ENCODE measurements at places on chromosomes 6 and 20.

DNA sequence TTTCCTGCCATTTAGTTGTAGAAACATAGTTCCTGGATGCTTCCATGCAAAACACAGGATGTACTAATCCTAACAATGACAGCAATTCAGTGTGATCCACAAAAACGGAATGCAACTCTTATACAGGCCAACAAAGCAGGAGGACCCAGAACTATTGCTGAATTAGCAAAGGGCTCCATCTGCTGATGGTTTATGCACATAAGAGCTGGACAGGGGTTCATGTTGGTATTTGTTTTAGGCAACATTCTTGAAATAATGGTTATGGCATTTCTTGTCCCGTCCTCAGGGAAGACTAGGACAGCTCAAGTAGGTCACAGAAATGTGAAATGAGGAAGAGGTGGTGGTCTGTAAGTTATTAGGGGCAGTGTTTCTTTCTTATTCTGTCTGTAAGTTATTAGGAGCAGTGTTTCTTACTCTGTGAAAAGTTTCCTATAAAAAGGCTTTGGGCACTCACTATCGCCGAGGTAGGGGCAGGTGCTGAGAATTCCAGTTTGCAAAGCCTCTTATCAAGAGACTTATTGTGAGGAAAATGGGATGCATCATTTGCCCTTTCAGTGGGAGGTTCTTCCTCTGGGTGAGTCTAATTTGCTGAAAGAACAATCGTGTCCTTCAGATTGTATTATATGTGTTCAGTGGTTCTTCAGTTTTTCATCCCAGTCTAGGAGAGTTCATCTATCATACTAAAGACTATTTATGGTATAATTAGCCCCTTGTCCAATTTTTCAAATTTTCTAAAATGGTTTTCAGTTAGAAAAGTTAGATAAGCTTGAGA lies 171.1 kb downstream of the MCHR2 start:
- peak; percentile 57 for DNase-seq

DNA sequence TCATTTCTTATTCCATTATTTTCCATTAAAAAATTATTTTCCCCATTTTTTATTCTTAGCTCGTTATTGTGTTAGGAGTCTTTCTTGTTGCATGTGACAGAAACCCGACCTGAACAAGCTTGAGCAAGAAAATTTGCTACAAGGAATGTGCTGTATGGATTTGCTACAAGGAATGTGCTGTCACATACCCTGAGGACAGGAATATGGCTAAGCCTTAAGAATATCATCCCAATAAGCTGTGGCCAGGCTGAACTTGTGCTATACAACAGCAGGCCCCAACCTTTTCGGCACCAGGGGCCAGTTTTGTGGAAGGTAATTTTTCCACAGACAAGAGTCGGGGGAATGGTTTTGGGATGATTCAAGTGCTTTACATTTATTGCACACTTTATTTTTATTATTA lies 114.0 kb downstream of the TRMT11 start:
- DNase-seq: peak; percentile 42

DNA sequence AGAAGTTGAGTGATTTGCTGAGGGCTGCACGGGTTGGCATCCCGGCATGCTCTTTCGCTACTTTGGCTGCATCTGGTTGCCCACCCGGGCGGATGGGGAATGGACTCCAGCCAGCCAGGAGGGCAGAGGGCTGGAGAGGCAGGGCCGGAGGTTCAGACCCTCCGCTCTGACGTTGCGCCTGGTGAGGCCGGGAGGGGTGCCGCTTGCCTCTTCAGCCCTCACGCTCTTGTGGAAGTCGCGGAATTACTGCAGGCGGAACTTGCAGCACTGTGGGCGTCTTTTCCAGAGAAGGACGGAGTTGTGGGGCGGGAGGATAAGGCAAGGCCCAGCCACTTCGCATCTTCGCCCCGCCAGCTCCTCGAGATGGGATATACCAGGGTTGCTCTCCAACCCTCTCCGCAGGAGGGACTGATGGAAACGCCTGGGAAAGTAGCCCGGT lies 656 bp downstream of the RTEL1 start:
- DNase-seq: no peak

DNA sequence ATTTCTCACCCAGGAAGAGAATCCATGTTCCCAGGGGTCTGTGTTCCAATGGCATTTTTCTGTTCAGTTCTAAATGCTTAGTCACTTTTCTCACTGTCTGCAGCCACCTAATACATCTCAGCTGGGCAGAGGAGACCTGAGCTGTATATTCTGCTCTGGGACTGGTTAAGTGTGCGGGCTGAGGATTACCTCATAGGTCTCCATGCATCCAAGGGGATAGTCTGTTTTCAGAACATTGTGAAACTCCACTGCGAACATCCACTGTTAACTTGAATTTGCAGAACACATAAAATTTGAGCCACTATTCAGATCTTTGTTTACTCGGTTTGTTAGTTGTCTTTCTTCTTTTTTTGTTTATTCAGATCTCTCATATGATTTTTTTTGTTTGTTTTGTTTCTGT lies 947.1 kb downstream of the TFAP2A start:
- DNase-seq: peak; percentile 21

DNA sequence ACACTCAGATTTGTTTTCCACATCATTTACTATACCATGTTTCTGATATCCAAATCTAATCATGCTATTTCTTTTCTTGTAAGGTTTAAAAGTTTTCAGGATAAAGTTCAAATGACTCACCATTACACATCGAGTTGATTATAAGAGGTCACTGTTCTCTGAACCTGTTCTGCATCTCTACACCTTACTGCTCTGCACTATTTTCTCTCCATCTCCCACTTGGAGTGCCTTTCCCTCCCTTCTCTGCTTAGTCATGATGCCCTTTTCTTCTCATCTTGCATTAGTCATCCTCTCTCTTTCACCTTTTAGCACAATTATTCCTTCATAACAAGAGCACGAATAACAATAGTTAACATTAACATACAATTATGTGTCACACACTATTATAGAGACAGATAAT lies 37.5 kb upstream of the FUT9 start:
- no peak for DNase-seq

GRCh38 chr6:124356811-124357210 lies 553.1 kb downstream of the NKAIN2 start:
- no peak for DNase-seq

Measured in umbilical cord (tissue), 2 donors.